Posterior cingulate gyrus (tissue), 11 donors: ENCODE measurements at places on chromosomes 2 and 18.

DNA sequence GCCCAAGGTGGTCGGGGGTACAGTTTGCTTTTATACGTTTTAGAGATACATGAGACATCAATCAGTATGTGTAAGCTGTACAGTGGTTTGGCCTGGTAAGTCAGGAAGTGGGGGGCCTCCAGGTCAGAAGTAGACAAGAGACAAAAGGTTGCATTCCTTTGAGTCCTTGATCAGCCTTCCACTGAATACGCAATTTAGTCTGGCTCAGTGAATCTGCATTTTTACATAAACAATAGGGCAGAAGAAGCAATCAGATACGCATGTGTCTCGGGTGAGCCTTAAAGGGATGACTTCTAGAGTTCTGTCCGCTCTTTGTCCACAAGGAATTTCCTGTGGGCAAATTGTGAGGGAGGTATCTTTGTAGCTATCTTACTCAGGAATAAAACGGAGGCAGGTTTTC, 87.2 kb downstream of the SOWAHC start:
- no peak for DNase-seq

DNA sequence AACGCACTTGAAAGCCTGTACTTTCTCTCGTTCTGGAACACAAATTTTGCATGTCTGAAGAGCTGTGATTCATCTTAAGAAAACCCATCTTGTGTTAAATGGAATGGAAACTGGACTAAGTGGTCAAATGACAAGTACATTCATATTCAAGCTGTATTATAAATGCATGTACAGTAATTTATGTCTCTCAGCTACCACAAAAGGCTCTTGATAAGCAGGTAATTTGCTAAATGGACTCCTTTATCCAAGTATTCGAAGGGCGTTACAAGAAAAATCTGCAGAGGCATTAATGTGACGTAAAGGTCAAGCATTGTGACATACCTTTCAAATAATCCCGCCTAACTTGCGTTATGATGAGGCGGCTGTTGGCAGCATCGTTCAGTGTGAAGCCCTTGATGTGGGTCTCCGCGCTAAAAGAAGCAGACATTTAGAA, 66.6 kb downstream of the ABCG8 start:
- no peak for DNase-seq

DNA sequence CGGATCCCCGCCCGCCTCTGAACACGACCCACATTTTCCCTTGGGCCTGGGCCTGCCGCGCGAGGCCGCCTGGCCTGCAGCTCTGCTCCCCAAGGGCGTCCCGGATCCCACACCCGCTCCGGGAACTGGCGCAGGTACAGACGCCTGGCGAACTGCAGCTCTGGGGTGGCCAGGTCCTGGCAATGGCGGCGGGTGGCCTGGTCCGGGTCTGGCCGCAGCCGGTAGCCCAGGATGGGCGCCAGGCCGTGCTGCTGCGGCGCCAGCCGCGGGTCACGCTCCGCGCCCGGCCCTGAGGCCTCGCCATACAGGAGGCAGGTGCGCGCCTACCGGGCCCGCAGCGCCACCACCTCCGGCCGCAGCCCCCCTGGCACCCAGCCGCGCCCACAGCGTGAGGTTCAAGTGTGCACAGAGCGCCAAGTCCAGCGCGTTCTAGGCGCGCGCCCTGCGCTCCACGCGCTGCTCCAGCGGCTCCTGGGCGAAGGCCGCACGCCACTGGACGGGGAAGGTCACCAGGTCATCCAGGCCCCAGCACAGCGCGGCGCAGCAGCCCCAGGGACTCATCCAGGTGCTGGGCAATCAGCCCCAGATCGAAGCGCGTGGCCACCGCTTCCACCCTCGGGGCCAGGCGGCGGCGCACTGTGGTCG, 9.5 kb downstream of the AQP12A start:
- DNase-seq = peak; percentile 78

- DNase-seq = no peak
Measured at GRCh38 chr2:211473116-211473515, 916.7 kb downstream of the CPS1 start.
